ENCODE measurements at places on chromosomes 2 and 18.

- no peak for DNase-seq
- no peaks in the 10 kb centered on the region for H3K27me3 ChIP-seq
- H3K4me1 ChIP-seq: no peaks in the 10 kb centered on the region
- H3K27ac ChIP-seq: no peak overlapping the region
- H3K4me3 ChIP-seq: no peak overlapping the region
These were observed 180.9 kb upstream of the ACVR2A start for GRCh38 chr2:147663962-147664361.

GRCh38 chr18:41850781-41851180 is 104.3 kb upstream of the PIK3C3 start:
- H3K27me3 ChIP-seq: no peaks in the 10 kb centered on the region
- H3K4me1 ChIP-seq: no peaks in the 10 kb centered on the region
- H3K36me3 ChIP-seq: no peaks in the 10 kb centered on the region
- H3K27ac ChIP-seq: no peak overlapping the region

GRCh38 chr2:85785871-85786270 is 32.1 kb downstream of the ATOH8 start:
- no peaks in the 10 kb centered on the region for H3K27me3 ChIP-seq
- H3K27ac ChIP-seq: peak overlapping the region; percentile 45
- H3K36me3 ChIP-seq: no peaks in the 10 kb centered on the region
- DNase-seq: no peak
- H3K4me1 ChIP-seq: peaks cover 9% of the 10 kb centered on the region

- peaks cover 20% of the 10 kb centered on the region for H3K4me1 ChIP-seq
- no peaks in the 10 kb centered on the region for H3K27me3 ChIP-seq
- DNase-seq: no peak
- no peak overlapping the region for H3K4me3 ChIP-seq
- peak overlapping the region; percentile 36 for H3K27ac ChIP-seq
These were observed 93.5 kb downstream of the FAM124B start for GRCh38 chr2:224308272-224308911.

DNA sequence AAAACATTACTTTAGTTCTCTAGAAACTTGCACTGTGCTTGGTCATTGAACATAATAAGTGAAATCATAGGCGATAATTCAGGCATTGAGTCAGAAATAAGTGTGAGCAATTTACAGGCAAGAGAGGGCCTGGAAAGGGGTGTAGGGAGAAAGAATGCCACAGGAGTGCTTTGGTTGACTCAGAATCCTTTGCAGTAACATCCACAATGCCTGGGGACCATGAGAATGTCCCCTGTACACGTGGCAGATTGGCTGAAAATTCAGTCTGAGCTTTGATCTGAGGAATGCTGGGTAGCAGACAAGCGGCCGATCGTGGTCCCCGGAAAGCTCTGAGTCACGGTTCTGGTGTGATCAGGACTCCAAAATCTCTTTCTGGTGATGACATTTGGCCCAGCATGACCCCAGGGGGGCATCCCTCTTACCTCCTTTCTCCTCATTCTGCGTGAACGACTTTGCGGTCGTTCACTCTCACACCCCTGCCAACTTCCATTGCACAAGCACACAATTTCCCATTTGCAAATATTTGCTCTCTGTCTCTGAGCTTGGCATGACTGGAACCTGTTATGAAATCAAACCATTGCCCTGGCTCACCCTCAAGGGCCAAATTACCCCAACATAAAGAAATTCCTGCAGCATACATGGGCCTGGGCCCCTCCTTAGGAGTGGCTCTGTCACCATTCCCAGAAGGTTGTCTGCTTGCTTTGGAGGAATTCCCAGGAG is 305.0 kb upstream of the EPAS1 start:
- no peak overlapping the region for H3K4me3 ChIP-seq
- H3K27ac ChIP-seq: no peak overlapping the region
- no peaks in the 10 kb centered on the region for H3K36me3 ChIP-seq
- no peaks in the 10 kb centered on the region for H3K27me3 ChIP-seq

- H3K36me3 ChIP-seq: no peaks in the 10 kb centered on the region
- no peak overlapping the region for H3K27ac ChIP-seq
- DNase-seq: no peak
- no peak overlapping the region for H3K4me3 ChIP-seq
- H3K27me3 ChIP-seq: no peaks in the 10 kb centered on the region
These were observed 95.5 kb downstream of the RDH14 start for GRCh38 chr2:18464913-18465312.

- DNase-seq: peak; percentile 5
- no peaks in the 10 kb centered on the region for H3K4me1 ChIP-seq
- H3K27me3 ChIP-seq: no peaks in the 10 kb centered on the region
- H3K36me3 ChIP-seq: no peaks in the 10 kb centered on the region
- H3K4me3 ChIP-seq: no peak overlapping the region
These were observed 316.5 kb downstream of the EN1 start for GRCh38 chr2:118530976-118531375.

DNA sequence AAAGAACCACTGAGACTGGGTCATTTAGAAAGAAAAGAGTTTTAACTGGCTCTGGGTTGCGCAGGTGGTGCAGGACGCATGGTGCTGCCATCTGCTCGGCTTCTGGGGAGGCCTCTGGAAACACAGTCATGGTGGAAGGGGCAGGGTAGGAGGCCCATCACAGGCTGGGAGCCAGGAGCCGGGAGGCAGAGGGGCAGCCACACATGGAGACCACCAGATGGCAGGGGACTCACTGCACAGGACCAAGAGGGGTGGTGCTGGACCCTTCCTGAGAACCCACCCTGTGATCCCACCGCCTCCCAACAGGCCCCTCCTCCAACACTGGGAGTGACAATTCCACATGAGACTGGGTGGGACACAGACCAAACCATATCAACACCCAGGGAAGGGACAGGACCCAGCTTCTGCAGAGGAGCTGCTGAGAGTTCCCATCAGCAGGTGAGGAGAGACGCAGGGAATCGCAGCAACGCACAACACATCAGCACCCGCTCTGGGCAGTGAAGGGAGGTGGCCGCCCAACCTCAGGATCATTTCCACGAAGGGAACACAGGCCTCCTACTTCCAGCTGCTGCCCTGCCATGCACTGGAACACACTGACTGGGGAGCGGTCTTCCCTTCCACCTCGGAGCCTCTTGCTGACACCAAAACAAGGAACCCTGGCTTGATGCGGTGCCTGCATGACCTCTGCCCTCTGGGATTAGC is 130.7 kb downstream of the TPO start:
- no peak overlapping the region for H3K4me3 ChIP-seq
- no peaks in the 10 kb centered on the region for H3K36me3 ChIP-seq
- H3K4me1 ChIP-seq: no peaks in the 10 kb centered on the region
- no peak for DNase-seq
- H3K27ac ChIP-seq: no peak overlapping the region

GRCh38 chr2:145303536-145303935 is 783.6 kb upstream of the ZEB2 start:
- DNase-seq: no peak
- no peak overlapping the region for H3K4me3 ChIP-seq
- H3K4me1 ChIP-seq: no peaks in the 10 kb centered on the region
- no peaks in the 10 kb centered on the region for H3K36me3 ChIP-seq

- H3K4me1 ChIP-seq: no peaks in the 10 kb centered on the region
- H3K27ac ChIP-seq: no peak overlapping the region
- no peak for DNase-seq
- H3K36me3 ChIP-seq: no peaks in the 10 kb centered on the region
These were observed 654.3 kb downstream of the SLC4A3 start for GRCh38 chr2:220281771-220282170.

GRCh38 chr2:68287580-68288441 is 31.9 kb downstream of the CNRIP1 start:
- H3K4me1 ChIP-seq: peaks cover 19% of the 10 kb centered on the region
- no peaks in the 10 kb centered on the region for H3K27me3 ChIP-seq
- DNase-seq: peak; percentile 77
- H3K4me3 ChIP-seq: no peak overlapping the region
- no peak overlapping the region for H3K27ac ChIP-seq

- no peaks in the 10 kb centered on the region for H3K27me3 ChIP-seq
- no peak for DNase-seq
- no peaks in the 10 kb centered on the region for H3K36me3 ChIP-seq
- H3K27ac ChIP-seq: no peak overlapping the region
- H3K4me3 ChIP-seq: no peak overlapping the region
These were observed 39.5 kb downstream of the TMEM247 start for GRCh38 chr2:46518861-46519260.

DNA sequence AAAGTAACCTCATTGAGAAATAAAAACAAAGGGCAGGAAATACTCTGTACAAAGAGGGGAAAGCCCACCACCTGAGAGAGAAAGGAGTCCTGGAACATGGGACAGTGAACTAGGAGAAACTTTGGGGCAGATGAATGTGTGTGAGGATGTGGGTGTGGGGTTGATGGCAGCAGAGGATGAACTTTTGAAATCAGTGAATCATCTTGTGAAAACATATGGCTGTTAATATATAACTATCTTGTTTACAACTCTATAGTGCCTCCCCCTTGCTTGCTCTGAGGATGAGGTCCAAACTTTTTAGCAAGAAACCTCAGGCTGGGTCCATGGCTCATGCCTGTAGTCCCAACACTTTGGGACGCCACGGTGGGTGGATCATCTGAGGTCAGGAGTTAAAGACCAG is 171.8 kb upstream of the LHCGR start:
- H3K27me3 ChIP-seq: no peaks in the 10 kb centered on the region
- DNase-seq: no peak
- H3K36me3 ChIP-seq: no peaks in the 10 kb centered on the region
- no peak overlapping the region for H3K4me3 ChIP-seq

GRCh38 chr2:1041012-1041805 is 90.6 kb downstream of the SNTG2 start:
- no peaks in the 10 kb centered on the region for H3K36me3 ChIP-seq
- no peak overlapping the region for H3K27ac ChIP-seq
- H3K4me3 ChIP-seq: no peak overlapping the region
- H3K4me1 ChIP-seq: no peaks in the 10 kb centered on the region
- no peaks in the 10 kb centered on the region for H3K27me3 ChIP-seq
- no peak for DNase-seq

DNA sequence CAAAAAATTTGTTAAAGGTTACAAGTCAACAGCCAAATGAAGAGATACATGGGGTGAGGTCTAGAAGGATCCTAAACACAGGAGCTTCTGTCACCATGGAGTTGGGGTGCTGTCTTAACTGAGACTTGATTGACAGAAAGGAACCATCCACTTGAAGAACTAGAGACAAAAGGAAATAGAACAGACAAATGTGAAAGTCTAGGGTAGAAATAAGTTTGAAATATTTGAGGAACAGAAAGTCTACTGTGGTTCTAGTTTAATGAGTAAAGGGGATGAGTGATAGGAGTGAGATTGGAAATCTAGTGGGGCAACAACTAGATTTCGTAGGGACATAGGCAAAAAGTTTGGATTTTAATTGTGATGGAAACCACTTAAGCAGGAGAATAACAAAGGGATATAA is 18.7 kb downstream of the RBBP8 start:
- H3K27me3 ChIP-seq: no peaks in the 10 kb centered on the region
- no peak overlapping the region for H3K4me3 ChIP-seq
- H3K27ac ChIP-seq: no peak overlapping the region
- no peaks in the 10 kb centered on the region for H3K4me1 ChIP-seq
- H3K36me3 ChIP-seq: peaks cover 42% of the 10 kb centered on the region
- no peak for DNase-seq

DNA sequence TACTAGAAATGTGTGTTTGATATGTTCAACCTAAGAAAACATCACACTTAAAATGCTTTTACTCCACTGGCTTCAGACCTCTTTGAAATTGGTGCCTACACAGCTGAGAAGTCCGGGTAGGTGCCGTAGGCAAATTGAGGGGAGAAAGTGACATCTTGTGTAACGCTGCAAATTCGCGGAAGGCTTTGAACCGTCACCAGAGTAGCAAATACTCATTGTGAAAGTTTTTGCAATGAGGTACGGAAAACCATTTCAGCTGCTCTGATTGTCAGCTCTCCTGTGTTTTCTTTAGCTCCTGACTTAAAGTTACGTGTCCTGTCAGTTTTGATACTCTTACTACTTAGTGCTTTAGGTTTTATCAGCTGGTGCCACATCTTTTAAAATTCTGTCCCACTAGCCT is 224.5 kb downstream of the FAM210A start:
- H3K4me3 ChIP-seq: no peak overlapping the region
- no peak for DNase-seq
- H3K27me3 ChIP-seq: peaks cover 3% of the 10 kb centered on the region

- H3K27ac ChIP-seq: no peak overlapping the region
- H3K4me1 ChIP-seq: no peaks in the 10 kb centered on the region
- no peaks in the 10 kb centered on the region for H3K27me3 ChIP-seq
- H3K4me3 ChIP-seq: no peak overlapping the region
- DNase-seq: no peak
These were observed 138.8 kb upstream of the GPC1 start for GRCh38 chr2:240296476-240297255.

GRCh38 chr2:102336502-102336945 is 19.1 kb upstream of the IL18R1 start:
- no peak overlapping the region for H3K4me3 ChIP-seq
- no peaks in the 10 kb centered on the region for H3K27me3 ChIP-seq
- DNase-seq: peak; percentile 95
- peak overlapping the region; percentile 10 for H3K27ac ChIP-seq
- H3K4me1 ChIP-seq: peaks cover 32% of the 10 kb centered on the region

GRCh38 chr2:159427048-159427447 is 140.5 kb upstream of the WDSUB1 start:
- DNase-seq: no peak
- H3K27me3 ChIP-seq: no peaks in the 10 kb centered on the region
- H3K4me1 ChIP-seq: no peaks in the 10 kb centered on the region

GRCh38 chr2:72827487-72827886 is 1.7 kb upstream of the EXOC6B start:
- H3K4me1 ChIP-seq: no peaks in the 10 kb centered on the region
- H3K4me3 ChIP-seq: no peak overlapping the region
- DNase-seq: no peak
- H3K27ac ChIP-seq: no peak overlapping the region

GRCh38 chr2:121359716-121360565 is 74.9 kb upstream of the TFCP2L1 start:
- H3K27me3 ChIP-seq: no peaks in the 10 kb centered on the region
- H3K27ac ChIP-seq: no peak overlapping the region
- peaks cover 36% of the 10 kb centered on the region for H3K36me3 ChIP-seq
- no peaks in the 10 kb centered on the region for H3K4me1 ChIP-seq
- H3K4me3 ChIP-seq: no peak overlapping the region
